ENCODE measurements at places on chromosomes 13 and 19.

GRCh38 chr13:24272452-24273161 lies 36.8 kb upstream of the C1QTNF9 start:
- DNase-seq = no peak

DNA sequence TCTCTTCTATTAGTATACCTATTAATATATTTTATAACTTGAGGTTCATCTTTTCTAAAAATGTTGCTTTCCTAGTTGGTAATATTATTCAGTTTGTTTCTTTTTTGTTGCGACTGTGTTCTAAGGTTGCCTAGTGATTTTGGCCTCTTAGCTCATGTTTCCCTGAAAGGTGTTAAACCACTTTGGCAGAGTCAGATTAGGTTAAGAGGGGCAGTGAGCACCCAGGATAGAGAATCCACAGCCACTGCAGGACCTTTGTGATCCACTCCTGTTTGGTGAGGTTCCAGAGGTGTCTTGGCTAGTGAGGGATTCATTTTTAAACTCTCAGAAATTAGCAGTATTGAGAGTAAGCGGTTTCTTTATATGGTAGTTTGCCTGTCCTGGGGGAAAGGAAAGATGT lies 14.9 kb upstream of the GPR18 start:
- DNase-seq = no peak

GRCh38 chr13:61383111-61383510 lies 32.5 kb downstream of the PCDH20 start:
- no peak for DNase-seq

DNA sequence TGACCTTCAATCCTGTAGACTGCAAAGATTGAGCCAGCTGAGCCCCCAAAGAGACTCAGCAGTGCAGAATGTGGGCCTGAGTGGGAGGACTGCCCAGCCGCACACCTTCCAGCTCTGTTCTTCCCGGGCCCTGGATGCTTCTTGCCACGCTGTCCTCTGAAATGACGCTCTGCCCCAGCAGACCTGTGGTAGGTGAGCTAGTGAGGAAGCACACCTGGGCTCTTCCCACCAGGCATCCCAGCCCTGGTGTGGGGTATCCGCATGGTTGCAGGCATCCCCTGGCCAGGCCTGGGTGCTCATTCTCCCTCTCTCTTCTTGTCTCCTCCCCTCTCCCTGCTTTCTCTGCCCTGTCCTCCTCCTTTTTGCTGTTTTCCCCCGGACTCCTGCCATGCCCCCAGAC lies 9.8 kb upstream of the MZF1 start:
- no peak for DNase-seq

GRCh38 chr19:51342631-51343569 lies 961 bp upstream of the VSIG10L start:
- DNase-seq = no peak

GRCh38 chr19:35644987-35645679 lies 3.0 kb upstream of the COX6B1 start:
- peak; percentile 78 for DNase-seq

DNA sequence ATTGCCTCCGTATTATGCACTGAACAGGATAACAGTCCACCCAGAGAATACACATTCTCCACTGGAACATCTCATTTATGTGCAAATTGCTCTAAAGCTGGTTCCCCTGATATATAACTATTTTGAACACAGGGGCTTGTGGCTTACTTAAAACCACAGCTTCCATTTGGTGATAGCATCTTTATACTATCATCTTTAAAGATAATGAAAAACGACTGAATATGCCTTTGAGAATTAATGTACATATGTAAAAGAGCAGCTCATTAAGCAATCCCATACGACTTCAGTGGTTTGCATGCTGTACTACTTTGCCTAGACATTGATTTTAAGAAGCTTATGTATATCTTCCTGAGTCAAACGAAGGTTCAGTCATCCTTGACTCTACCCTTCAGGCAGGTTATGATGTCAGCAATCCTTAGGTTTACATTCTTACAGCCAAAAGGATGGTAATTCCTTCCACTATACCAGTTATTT lies 40.8 kb downstream of the BRD4 start:
- no peak for DNase-seq

GRCh38 chr13:22757530-22758120 lies 423.2 kb upstream of the SGCG start:
- DNase-seq = no peak

- DNase-seq = no peak
These were observed 4.8 kb downstream of the SOX21 start for GRCh38 chr13:94707400-94708021.

GRCh38 chr13:108968566-108968965 lies 339.2 kb downstream of the MYO16 start:
- DNase-seq = no peak

DNA sequence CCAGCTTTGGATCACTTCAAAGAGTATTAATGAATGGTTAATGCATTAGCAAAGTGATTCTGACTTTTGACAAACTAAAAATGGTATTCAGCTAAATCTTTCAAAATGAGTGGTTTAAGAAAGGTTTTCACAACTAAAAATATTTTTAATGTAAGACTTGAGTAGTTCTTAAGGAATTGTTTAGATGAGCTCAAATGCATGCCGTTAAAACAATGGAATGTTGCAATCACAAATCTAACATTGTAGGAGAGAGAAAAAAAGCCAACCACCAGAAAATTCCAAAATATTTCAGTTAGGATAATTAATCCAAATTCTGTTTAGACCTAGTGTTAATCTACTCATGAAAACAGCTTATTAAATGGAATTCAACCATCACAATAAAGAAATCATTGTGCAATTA lies 1044.8 kb upstream of the SLC10A2 start:
- no peak for DNase-seq

DNA sequence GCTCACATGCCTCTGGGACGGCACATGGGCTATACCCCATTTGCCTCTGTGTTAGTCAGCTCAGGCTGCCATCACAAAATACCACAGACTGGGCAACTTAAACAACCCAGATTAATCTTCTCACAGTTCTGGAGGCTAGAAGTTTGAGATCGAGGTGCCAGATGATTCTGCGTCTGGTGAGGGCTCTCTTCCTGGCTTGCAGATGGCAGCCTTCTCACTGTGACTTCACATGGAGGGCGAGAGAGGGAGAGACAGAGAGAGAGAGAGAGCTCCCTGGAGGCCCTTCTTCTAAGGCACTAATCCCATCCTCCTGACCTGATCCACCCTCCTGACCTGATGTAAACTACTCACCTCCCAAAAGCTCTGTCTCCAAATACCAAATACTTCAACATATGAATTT lies 55.0 kb downstream of the GPR12 start:
- no peak for DNase-seq

- no peak for DNase-seq
These were observed 405 bp downstream of the ZNF446 start for GRCh38 chr19:58476498-58477015.

GRCh38 chr19:35519291-35519690 lies 5.8 kb upstream of the DMKN start:
- DNase-seq = no peak

GRCh38 chr13:33235564-33235963 lies 50.0 kb downstream of the STARD13 start:
- DNase-seq = no peak

- DNase-seq = no peak
These were observed 38.8 kb downstream of the CHST8 start for GRCh38 chr19:33660410-33661124.

- DNase-seq = no peak
These were observed 3.8 kb downstream of the BCL3 start for GRCh38 chr19:44752123-44752815.

DNA sequence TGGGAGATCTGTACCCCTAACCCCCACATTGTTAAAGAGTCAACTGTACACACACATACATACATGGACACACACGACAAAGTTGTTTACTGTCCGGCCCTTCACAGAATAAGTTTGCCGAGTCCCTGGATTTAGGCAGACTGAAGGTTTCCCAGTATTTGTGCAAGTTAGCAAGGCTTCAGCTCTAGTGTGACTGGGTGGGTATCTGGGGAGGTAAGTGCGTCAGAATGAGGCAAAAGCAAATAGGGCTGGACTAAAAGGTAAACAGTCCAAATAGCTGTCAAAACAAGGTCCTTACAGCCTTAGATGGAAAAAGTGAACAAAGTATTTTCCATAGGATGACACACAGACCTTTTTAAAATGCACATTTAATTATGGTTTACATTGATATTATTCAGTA lies 228.4 kb upstream of the UFM1 start:
- no peak for DNase-seq

All from CMK (cell line).